ENCODE measurements at places on chromosomes 5 and 9.

- H3K4me3 ChIP-seq, result no peak overlapping the region
- H3K27me3 ChIP-seq, result no peaks in the 10 kb centered on the region
- peaks cover 22% of the 10 kb centered on the region for H3K4me1 ChIP-seq
- H3K27ac ChIP-seq, result no peak overlapping the region
- H3K36me3 ChIP-seq, result peaks cover 21% of the 10 kb centered on the region
- peak; percentile 96 for DNase-seq
Measured at GRCh38 chr9:79701651-79702050, 129.9 kb downstream of the TLE4 start.

DNA sequence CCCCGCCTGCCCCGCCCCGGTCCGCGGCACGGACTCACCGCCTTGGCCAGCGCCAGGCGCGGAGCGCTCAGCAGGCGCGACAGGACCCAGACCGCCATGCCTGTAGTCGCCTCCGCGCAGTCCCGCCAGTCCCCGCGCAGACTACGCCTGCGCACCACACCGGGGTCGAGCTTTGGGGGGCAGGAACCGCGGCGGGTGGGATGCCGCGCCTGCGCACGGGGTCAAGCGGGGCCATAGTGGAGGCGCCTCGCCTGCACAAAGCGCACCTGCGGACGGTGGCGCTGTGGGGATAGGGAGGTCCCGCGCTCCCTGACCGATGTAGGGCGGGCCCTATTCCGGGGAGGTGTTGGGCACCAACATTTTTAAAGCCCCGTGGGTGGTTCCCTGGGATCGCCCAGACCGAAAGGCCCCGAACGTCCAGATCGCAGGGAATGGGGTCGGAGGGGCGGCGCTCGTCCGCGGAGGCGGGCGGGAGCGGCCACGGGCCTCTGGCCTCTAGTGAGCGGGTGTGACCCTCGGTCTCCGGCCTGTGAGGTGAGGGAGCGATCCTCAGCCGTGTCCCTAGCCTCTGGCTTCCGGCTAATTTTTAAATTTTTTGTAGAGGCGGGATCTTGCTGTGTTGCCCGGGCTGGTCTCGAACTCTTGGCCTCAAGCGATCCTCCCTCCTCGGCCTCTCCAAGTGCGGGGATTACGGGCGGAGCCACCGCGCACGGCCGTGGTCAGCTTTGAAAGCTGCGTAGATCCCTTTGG, 70.8 kb upstream of the LPCAT1 start:
- no peak overlapping the region for H3K27ac ChIP-seq
- peak overlapping the region; percentile 71 for H3K4me3 ChIP-seq
- peaks cover 15% of the 10 kb centered on the region for H3K4me1 ChIP-seq
- peak; percentile 9 for DNase-seq
- H3K27me3 ChIP-seq, result peaks cover 19% of the 10 kb centered on the region

- DNase-seq, result no peak
- H3K36me3 ChIP-seq, result no peaks in the 10 kb centered on the region
- H3K27ac ChIP-seq, result peak overlapping the region; percentile 91
- H3K27me3 ChIP-seq, result no peaks in the 10 kb centered on the region
- H3K4me1 ChIP-seq, result peaks cover 57% of the 10 kb centered on the region
- no peak overlapping the region for H3K4me3 ChIP-seq
Measured at GRCh38 chr9:89536600-89536999, 38.7 kb upstream of the SEMA4D start.

- no peak for DNase-seq
- H3K27ac ChIP-seq, result no peak overlapping the region
- peaks cover 17% of the 10 kb centered on the region for H3K4me1 ChIP-seq
- peaks cover 2% of the 10 kb centered on the region for H3K27me3 ChIP-seq
- H3K4me3 ChIP-seq, result no peak overlapping the region
Measured at GRCh38 chr5:172280929-172281328, 2.6 kb downstream of the UBTD2 start.

DNA sequence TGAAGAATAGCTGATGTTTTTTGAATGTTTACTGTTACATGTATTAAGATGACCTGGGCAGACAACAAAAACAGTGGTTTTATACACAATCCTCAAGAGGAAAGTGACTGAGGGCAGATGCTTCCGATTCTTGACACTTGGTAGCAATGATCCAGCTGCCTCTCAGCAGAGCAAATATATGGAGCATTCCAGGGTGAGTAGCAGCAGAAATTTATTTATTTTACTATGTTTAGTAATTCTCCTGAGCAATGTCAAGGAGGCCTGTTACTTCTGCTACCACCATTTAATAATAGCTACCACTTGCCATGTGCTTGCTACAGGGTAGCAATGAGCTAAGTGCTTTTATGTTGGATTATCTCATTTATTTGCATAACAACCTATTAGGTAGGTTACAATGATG, 69.1 kb upstream of the NR3C1 start:
- no peaks in the 10 kb centered on the region for H3K36me3 ChIP-seq
- no peaks in the 10 kb centered on the region for H3K4me1 ChIP-seq
- no peak overlapping the region for H3K27ac ChIP-seq
- no peak for DNase-seq
- H3K4me3 ChIP-seq, result no peak overlapping the region

DNA sequence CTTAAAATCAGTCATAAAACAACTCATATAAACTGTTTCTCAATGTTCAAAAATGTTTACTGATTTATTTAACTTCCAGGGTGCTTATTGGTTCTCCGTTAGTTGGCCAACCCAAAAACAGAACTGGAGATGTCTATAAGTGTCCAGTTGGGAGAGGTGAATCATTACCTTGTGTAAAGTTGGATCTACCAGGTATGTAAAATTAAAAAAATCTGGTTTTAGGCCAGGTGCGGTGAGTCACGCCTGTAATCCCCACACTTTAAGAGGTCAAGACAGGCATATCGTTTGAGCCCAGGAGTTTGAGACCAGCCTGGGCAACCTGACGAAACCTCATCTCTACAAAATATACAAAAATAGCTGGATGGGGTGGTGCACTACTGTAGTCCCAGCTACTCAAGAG, 73.7 kb downstream of the ITGA1 start:
- H3K4me1 ChIP-seq, result peaks cover 5% of the 10 kb centered on the region
- H3K36me3 ChIP-seq, result no peaks in the 10 kb centered on the region
- no peak for DNase-seq
- H3K4me3 ChIP-seq, result no peak overlapping the region
- no peak overlapping the region for H3K27ac ChIP-seq

- H3K4me1 ChIP-seq, result peaks cover 4% of the 10 kb centered on the region
- peaks cover 16% of the 10 kb centered on the region for H3K27me3 ChIP-seq
- no peak overlapping the region for H3K4me3 ChIP-seq
- DNase-seq, result no peak
- H3K36me3 ChIP-seq, result no peaks in the 10 kb centered on the region
- no peak overlapping the region for H3K27ac ChIP-seq
Measured at GRCh38 chr9:98972716-98973115, 29.0 kb downstream of the COL15A1 start.

- no peak for DNase-seq
- H3K27ac ChIP-seq, result no peak overlapping the region
- no peaks in the 10 kb centered on the region for H3K36me3 ChIP-seq
Measured at GRCh38 chr9:94480205-94480604, 74.7 kb upstream of the PCAT7 start.
